Left colon (tissue), 2 donors: ENCODE measurements at places on chromosomes 5 and 9. TPM values are rescaled to one million over a fixed set of nuclear protein-coding genes. Genes with fewer than 3 reads are reported as not detected.

The NDUFAF2 gene
- total RNA-seq, result 15.6 TPM

The ABCA1 gene
- 44.5 TPM for total RNA-seq

The ALDH1B1 gene
- 53.9 TPM for total RNA-seq

The GRXCR2 gene
- not detected for total RNA-seq

The TTC16 gene
- 0.08 TPM for total RNA-seq

The WNT8A gene
- total RNA-seq, result not detected

The CCNI2 gene
- 13.4 TPM for total RNA-seq

The ZDHHC11 gene
- 2.7 TPM for total RNA-seq

The GADD45G gene
- 13.9 TPM for total RNA-seq

The IRF1 gene
- total RNA-seq, result 126 TPM

The ADAMTS19 gene
- 0.67 TPM for total RNA-seq

The POLE3 gene
- 23.3 TPM for total RNA-seq

The HK3 gene
- total RNA-seq, result 1.3 TPM

The PGM5 gene
- total RNA-seq, result 56.8 TPM

The ZDHHC11B gene
- total RNA-seq, result 15.9 TPM

The CYLC2 gene
- not detected for total RNA-seq

The C1QTNF3 gene
- 3.8 TPM for total RNA-seq

The LHX3 gene
- total RNA-seq, result not detected

The SMIM23 gene
- not detected for total RNA-seq

The DBN1 gene
- total RNA-seq, result 11.8 TPM

The PCDHGA12 gene
- 1.8 TPM for total RNA-seq

The FAM221B gene
- not detected for total RNA-seq

The PCA3 gene
- not detected for total RNA-seq

The PROB1 gene
- total RNA-seq, result 0.42 TPM

The FSTL4 gene
- total RNA-seq, result 0.34 TPM

The GFRA3 gene
- 1.3 TPM for total RNA-seq

The BAAT gene
- total RNA-seq, result not detected

The RFESD gene
- total RNA-seq, result 0.84 TPM

The PCDHA9 gene
- 0.08 TPM for total RNA-seq

The FCN2 gene
- total RNA-seq, result not detected

The FOXD4L3 gene
- not detected for total RNA-seq

The LEAP2 gene
- total RNA-seq, result 2.9 TPM

The SPATA31D4 gene
- total RNA-seq, result not detected

The SYK gene
- total RNA-seq, result 59.7 TPM

The FRMPD1 gene
- 0.06 TPM for total RNA-seq

The ORM2 gene
- total RNA-seq, result not detected

The ZFP37 gene
- total RNA-seq, result 0.67 TPM

The NPDC1 gene
- 204 TPM for total RNA-seq

The CFAP90 gene
- not detected for total RNA-seq

The SLC6A19 gene
- 5.8 TPM for total RNA-seq

The DIPK1B gene
- 2.1 TPM for total RNA-seq

The PHYHD1 gene
- 7.1 TPM for total RNA-seq

The MEGF10 gene
- total RNA-seq, result 0.92 TPM

The TPPP gene
- total RNA-seq, result 3.9 TPM

The PCDHGA2 gene
- 0.75 TPM for total RNA-seq

The ZNF367 gene
- 3.4 TPM for total RNA-seq

The CERCAM gene
- 2.9 TPM for total RNA-seq

The ANKRD18A gene
- total RNA-seq, result 12.3 TPM

The DMRT3 gene
- not detected for total RNA-seq

The BTNL8 gene
- total RNA-seq, result 134 TPM
